GM23338 (cell line): ENCODE measurements at places on chromosomes 2 and 18.

DNA sequence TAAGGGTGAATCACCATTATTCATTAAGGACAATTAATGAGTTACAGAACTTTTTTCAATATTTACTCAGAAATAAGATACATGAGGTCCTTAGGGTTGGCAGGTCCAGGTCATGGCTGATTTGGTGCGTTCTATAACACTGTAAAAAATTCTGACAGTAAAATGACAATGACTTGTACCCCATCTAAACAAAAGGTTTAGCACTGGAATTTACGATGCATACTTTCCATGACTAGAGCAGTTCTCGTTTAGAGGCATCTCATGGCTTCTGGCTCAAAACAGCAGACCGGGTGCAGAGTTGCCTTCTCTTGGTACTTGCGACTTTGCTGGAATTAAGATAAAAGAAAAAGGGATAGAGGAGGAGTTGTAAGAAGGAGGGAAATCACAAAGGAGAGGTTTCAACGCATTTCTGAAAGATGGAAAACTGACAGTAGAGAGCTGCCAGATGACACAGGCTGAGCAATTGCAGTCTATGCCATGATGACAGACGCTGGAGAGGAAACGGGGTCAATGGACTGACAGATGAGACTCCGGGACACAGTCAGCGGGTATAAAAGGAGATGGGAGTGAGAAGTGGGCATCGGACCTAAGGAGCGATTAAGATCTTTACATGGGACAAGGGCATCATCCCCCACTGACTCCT, 4.1 kb upstream of the CYS1 start:
- DNase-seq = no peak

- DNase-seq = no peak
These were observed 31.0 kb downstream of the STEAP3 start for GRCh38 chr2:119254601-119255080.

DNA sequence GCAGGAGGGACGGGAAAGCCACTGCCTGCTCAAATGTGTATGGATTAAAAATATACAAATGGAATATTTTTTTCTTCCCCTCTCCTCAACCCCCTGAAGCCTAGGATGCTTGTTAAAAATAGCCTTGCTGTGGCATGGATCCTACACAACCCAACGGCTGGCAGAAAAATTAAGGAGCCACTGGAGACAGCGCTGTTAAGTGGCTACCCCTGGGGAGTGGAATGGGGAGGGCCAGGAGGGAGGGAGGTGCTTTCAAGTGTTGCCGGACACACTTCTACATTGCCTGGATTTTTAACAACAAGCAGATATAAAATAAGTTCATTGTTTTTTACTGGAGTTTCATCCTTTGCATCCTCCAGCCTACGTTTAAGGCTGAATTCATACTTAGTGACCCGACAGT, 66.6 kb downstream of the ZBTB7C start:
- no peak for DNase-seq

DNA sequence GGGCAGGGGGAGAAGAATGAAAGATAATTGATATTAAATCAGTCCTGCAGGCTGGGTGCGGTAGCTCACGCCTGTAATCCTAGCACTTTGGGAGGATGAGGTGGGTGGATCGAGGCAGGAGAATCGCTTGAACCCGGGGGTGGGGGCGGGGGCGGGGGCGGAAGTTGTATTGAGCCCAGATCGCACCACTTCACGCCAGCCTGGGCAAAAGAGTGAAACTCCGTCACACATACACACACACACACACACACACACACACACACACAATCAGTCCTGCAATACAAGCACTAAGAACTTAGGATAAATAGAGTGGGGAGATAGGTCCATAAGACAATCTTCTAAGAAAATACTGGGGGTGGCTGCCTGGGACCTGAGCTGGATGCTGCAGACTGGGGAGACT, 15.1 kb upstream of the PKDCC start:
- no peak for DNase-seq

GRCh38 chr2:220296174-220296573, 668.7 kb downstream of the SLC4A3 start:
- DNase-seq = peak; percentile 27

DNA sequence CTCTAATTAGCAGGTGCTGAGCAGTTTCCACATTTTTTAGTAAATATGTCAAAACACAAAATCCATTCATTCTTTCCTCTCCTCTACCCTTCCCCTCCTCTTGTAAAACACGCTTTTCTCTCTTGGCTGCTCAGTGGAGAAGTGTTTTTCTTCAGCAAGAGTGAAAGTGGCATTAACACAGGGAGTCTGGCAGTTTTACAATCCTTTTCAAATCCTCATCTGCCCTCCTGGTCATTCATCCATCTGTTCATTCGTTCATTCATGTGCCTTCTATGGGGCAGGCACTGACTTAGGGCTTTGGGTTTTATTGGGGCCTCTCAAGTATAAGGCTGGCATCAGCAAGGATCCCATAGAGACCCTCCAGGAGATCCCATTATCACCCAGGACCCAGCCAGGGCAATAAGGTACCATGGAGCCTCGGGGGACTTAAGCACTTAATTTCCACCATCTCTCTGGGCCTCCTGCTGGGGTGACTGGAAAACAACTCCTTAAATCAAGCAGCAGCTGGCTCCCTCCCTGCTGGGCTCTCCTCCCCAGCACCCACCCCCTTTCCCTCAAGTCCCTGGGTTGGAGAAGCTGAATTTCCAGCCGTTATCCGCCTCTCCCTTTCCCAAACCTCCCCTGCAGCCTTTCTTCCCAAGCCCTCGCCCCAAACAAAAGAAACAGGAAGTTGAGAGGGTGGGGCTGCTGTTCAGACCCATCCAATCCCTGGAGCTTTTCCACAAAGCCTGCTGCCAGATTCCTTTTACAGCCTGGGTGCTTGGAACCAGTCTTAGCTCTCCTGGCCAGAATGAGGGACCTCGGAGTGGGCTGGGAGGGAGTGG, 32.6 kb downstream of the MARCHF4 start:
- DNase-seq = peak; percentile 96

DNA sequence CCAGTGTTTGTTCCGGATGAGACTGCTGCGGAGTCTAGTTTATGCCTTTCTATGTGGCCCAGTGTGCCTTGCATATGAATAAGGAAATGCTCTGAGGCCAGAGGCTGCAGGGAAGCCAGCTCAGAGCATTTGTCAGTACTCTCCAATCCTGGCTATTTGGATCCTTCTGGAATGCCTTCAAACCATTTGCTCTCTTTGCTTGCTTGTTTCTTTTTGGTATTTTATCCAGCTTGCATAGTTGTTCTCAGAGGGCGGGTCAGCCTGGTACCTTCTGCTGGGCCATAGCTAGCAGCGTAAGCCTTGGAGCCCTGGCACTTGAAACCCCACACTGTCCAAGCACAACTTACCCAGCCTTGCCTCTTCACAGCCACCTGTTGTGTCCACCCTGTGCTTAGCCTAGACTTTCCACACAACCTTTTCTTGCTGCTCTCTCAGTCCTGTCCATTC, 20.5 kb downstream of the CENPO start:
- DNase-seq = no peak

GRCh38 chr18:54387631-54388030, 29.9 kb downstream of the C18orf54 start:
- no peak for DNase-seq

- DNase-seq = peak; percentile 86
These were observed 11.2 kb downstream of the ATP6V1B1 start for GRCh38 chr2:70946832-70947442.

DNA sequence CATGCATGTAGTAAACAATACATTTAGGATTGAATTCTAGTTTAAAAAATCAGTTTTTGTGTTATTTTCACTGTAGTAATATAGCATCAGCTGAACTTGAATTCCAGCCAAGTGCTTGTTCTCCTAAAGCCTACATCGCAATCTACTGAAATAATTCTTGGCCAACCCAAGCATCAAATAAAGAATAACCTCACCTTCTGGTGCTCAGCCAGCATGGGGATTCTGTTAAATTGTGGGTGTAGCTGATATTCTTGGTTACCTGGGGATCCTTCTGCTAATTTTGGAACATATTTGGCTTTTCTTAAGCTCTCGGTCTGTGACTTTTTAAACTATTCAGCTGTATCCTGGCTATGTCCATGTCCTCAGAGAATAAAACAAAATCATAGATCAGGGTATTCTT, 248.8 kb downstream of the NRXN1 start:
- DNase-seq = no peak

DNA sequence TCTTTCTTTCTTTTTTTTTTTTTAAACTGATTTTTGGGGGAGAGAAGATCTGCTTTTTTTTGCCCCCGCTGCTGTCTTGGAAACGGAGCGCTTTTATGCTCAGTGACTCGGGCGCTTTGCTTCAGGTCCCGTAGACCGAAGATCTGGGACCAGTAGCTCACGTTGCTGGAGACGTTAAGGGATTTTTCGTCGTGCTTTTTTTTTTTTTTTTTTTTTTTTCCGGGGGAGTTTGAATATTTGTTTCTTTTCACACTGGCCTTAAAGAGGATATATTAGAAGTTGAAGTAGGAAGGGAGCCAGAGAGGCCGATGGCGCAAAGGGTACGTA, 587 bp downstream of the MEIS1 start:
- DNase-seq = no peak

DNA sequence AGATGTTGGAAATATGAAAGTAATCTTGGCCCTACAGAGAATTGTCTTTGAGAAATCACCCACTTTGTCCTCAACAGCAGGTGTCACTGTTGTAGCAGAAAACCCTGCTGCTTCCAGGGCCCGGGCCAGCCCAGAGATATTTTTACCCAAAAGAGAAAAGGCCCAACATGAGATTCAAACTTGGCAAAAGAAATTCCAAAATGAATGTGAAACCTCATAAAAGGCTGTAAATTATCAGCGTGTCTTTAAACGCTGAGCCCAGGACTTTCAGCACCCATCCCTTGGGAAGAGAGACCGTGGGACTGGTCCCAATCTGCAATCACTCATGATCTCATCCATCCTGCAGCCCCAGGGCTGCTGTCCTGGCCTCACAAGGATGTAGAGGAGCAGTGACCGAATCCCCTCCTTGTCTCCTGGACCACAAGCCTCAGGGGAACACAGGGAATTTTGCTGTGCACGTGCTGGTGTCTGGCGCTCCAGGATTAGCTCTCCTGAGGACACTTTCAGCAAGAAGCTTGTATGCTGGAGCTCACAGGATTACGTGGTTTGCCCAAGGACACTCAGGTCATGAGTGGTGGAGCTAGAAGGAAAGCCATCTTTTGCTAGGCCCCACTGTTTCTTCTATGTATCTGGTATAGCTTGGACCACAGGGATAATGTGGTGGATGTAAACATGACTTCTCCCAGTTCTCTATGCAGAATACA, 202.1 kb downstream of the RNF144A start:
- peak; percentile 61 for DNase-seq

- no peak for DNase-seq
These were observed 65.7 kb upstream of the DAPL1 start for GRCh38 chr2:158729451-158729850.
